NCI-H345 (cell line): ENCODE measurements at places on chromosomes 2 and 18.

- DNase-seq: no peak
These were observed 27.9 kb downstream of the GPC1 start for GRCh38 chr2:240463274-240463865.

DNA sequence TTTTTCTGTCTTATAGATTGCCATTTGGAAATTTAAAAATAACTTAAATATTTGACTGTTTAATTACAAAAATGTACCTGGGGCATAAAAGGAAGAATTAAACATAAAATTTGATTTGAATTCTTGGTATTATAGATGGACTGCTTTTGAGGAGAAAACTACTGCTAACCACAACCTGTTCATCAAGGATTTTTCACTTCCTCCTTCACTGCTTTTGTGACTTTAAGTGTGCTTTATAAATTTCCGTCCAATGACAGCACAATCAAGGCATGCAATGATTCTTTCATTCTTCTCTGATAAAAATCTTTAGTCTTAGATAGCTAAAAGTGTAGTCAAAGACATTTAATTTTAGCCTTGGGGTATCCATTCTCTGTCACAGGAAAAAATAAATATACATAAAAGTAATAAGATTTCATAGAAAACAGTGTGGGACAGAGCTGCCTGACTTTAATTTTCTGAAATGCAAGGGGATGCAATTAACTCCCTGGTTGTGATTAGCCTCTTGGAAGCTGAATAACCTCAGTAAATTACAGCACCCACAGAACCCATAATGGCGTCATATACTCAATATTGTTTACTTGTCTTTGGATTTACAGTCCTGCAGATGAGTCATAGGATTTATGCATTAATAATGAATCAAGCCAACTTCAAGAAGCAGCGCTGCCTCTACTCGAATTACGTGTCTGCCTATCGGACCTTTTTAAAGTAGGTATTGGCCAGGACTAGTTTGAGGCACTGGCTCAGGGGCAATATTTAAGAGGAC is 587.9 kb downstream of the NRXN1 start:
- DNase-seq: peak; percentile 9

GRCh38 chr18:62596145-62597005 is 73.5 kb downstream of the ZCCHC2 start:
- DNase-seq: no peak

GRCh38 chr2:43531251-43531650 is 64.6 kb downstream of the THADA start:
- DNase-seq: no peak

DNA sequence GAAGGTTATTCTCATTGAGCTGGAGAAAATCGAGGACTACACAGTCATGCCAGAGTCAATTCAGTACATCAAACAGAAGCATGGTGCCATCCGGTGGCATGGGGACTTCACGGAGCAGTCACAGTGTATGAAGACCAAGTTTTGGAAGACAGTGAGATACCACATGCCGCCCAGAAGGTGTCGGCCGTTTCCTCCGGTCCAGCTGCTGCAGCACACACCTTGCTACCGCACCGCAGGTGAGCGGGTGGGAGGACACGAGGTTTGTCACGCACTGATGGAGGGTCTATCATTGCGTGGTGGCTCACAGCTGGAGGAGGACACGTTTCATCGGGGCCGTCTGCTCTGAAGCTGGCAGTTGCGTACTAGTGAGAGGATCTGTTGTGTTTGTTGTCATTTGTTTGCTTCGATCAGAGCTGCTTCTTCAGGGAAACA is 48.2 kb downstream of the IL1RL2 start:
- no peak for DNase-seq

- no peak for DNase-seq
These were observed 62.0 kb downstream of the REEP1 start for GRCh38 chr2:86275384-86275799.

DNA sequence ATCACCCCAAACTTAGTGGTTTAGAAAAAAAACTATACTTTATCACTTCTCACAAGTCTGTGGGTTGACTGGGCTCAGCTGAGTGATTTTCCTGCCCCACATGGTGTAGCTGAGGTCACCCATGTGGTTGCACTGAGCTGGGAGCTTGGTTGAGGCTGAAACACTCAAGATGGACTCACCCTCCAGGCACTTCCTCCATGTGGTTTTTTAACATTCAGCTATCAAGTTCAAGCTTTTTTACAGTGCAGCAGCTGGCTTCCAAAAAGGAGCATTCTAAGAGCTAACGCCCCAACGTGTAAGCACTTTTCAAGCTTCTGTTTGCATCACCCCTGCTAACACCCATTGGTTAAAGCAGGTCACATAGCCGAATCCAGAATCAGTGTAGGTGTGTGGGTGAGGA is 105.9 kb upstream of the CREB1 start:
- DNase-seq: no peak

DNA sequence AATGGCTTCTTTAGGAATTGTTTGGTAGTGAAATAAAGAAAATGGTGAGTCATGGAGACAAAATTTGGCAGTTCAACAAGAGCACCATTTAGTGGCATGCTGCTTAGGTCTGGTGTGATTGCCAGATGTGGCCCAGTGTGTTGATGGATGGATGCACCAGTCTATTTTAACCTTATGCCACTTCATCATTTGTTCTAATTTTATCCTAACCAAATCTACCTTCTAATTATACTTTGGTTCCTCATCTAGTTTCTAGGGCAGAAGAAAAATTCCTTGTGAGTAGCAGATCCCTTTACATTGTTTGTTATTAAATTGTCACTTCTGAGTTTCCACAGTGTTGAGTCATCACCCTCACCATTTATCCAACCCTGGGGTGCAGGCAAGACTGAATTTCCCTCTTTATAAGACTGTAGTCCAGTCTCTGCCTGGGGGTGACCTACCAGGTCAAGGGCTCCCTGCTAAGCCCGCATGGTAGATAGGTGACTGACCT is 32.5 kb downstream of the NABP1 start:
- no peak for DNase-seq

DNA sequence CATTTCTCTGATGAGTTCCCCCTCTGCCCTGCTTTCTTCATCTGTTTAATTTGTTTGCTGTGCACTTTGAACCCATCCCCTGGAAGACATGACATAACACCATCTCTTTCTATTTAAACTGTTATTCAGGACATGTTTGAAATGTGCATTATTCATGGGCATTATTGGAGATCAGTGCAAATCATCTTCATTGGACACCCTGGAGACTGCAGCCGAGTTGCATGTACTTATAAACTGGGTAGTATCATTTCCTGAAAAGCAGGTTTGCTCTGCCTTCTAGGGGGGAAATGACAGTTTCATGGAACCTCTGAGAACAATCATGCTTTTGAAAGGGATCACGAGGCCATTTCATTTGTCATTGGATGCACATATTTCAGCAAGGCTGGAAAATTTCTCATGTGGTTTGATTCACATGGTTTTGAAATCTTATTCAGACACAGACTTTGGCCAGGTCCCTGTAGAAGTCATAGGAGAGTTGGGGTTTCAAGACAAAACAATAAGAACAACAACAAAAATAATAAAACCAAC is 462.8 kb upstream of the MEX3C start:
- DNase-seq: no peak

- DNase-seq: no peak
These were observed 47.5 kb upstream of the PXDN start for GRCh38 chr2:1791685-1792435.

DNA sequence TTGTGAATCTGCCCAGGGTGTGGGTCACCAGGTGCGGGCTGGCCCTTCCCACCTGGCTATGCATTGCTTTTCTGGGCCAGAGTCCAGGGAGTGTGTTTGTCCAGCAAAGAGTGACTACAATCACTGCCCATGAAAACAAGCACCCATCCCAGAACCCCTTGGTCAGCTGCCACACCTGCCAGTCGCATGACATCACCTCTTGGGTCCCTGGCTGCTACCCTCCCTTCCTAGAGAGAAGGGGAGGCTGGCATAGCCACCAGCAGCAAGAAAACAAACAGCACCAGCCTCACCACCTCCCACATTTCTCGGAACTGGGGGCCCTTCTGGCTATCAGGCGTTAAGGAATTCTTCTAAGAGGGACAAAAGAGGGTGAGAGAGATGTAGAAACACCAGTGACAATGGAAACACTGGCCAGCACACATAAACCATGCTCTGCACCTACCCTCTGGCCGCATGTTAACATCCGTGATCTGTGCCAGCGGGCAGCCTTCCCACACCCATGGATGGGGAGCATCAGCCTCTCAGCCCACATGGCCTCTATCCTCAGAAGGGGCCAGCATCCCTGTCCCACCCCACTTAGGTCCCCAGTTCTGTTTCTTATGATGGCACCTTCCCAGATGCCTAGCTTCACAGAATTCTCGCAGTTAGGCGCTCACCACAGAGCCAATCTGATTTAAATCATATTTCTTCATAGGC is 109.7 kb upstream of the GLI2 start:
- DNase-seq: peak; percentile 31

DNA sequence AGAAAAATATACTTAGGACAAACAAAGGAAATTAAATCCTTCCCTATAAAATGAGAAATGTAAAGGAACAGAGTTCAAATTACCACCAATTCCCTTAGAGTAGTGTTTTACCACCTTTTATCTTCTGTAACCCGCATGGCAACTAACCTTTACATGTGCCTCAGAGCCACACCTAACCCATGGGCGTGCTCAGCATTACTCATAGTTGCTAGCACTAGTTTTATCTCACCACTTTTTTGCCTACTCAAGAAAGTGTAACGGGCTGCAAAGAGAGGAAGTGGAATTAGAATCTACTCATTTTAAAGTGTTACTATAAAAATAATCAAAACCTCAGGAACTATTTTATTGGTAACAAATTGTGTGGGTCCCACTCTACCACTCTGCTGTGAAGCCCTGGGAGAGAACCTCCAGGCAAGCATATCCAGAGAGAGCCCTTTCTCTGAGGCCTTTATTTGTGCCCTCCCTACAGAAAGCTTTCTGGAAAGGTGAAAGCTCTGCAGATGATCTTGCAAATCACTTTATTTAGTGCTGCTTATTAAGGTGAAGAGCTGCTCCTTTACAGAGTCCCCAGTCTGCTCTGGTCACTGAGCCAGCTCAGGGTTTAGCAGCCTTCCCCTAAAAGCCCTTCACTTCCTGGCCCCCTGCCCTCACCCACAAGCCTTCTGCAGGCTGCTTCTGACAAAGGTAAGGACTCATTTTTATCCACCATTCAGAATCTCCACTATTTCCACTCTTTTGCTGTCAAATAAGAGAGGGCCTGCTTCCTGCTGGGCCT is 98.8 kb downstream of the TRABD2A start:
- DNase-seq: no peak

DNA sequence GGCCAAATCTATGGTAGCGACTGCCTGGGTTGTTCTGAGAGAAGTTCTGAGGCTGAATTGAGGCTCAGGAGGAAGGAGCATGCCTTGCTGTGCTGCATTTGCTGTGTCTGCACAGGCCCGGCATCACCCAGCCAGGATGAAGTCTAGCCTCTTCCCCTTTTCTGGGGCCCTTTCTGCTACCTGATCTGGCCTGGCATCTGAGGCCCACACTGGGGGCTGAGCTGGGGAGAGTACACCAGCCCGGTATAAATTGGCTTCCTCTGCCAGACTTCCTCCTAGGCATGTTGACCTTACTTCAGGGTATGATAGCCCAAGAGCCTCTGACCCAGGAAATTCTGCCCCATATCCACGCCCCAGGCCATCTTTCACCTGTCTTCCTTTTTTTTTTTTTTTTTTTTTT is 30.0 kb downstream of the MRPL35 start:
- no peak for DNase-seq

DNA sequence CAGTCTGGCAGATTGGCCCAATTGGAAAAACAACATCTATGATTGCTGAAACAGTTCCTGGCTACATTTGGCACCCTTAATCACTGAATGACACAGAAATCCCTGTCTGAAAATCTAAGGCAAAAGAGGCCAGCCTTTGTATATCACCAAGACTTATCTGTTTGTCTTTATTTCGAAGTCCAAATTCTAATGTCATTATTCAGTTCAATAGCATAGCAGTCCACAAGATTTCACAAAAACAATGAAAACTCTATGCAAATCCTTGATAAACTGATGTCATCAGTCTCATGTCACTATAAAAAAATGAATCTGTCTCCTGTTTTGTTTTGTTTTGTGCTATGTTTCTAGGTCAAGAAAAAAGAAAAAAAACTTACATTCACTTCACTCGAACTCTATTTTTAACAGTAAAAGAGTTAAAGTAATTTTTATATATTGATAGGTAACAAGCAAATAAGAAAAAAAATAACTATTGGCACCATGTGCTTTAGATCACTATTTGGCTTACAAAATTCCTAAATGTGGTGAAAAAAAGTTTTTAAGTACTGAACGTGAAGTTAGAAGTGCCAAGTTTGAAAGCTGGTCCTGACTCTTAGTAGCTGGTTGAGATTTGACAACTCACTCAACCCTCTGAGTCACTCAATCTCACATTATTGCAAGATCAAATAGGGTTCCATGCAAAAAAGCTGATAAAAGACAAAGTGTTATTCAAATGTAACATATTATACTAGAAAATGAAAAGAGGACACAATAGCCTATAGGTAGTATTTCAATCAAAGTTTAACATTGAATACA is 359.3 kb downstream of the IRS1 start:
- no peak for DNase-seq

DNA sequence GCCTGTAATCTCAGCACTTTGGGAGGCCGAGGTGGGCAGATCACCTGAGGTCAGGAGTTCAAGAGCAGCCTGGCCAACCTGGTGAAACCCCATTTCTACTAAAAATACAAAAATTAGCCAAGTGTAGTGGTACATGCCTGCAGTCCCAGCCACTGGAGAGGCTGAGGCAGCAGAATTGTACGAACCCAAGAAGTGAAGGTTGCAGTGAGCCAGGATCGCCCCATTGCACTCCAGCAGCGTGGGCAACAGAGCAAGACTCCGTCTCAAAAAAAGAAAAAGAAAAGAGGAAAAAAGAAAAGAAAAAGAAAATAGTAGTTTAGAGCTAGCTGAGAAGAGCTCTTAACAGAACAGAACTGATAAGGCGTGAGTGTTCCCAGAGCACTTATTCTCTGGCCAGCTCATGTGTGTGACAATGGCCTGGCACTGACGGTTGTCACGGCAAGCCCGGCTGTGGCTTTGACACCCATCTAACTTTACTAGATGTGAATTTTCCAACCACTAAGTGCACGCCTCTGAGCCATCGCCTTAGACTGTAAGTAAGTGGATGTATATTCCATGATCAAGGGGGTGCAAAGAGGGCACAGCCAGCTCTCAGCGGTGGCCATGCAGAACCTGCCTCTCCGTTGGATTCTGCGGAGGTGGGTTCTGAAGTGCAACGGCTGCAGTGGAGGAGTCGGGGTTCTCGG is 80.0 kb downstream of the ZNF516 start:
- DNase-seq: no peak

DNA sequence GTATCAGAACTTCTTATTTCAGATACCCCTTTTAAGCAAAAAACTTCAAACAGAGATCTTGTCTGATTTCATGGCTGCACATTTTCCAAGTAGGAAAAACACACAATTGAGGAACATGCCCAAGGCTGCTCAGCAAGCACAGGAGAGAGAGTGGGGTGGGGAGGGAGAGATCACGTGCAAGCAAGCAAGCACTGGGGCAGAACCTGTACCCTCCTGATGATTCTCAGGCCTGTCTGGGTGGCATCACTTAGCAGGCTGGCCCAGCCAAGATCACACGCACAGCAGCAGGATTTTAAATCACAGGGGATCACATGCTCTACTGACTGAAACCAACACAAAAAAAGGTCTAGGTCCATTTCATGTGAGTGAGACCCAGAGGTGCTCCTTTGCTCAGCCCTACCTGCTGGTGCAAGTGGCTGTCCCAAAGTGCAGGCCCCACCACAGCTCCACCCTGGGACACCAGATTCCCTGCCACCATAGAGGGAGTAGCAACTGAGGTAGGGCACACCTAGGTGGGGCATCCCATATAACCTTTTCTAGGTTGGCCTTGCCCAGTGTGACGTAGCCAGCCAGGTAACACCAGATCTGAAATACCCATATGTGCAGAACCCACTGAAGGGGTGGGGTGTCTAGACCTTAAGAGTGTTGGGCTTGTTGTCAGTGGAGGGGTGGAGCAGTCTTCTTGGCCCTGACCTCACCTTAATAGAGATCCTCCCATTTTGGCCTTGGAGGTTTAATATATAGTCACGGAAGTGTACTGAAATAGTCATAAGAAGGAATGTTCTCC is 1.8 kb upstream of the LYPD6B start:
- no peak for DNase-seq
